ENCODE measurements at places on chromosomes 12 and 14.

GRCh38 chr14:87952307-87953094 lies 40.5 kb downstream of the GALC start:
- no peak for DNase-seq

GRCh38 chr14:31106768-31107167 lies 80.6 kb upstream of the STRN3 start:
- DNase-seq = no peak

- DNase-seq = no peak
Observed at GRCh38 chr12:19186722-19187661, 57.5 kb downstream of the PLEKHA5 start.

GRCh38 chr14:49636866-49637265 lies 1.8 kb upstream of the DNAAF2 start:
- DNase-seq = no peak

- DNase-seq = no peak
Observed at GRCh38 chr12:51926064-51926632, 18.8 kb downstream of the ACVRL1 start.

GRCh38 chr14:57848353-57848752 lies 17.5 kb downstream of the SLC35F4 start:
- DNase-seq = no peak

- DNase-seq = no peak
Observed at GRCh38 chr14:70651522-70651921, 9.8 kb downstream of the TTC9 start.

DNA sequence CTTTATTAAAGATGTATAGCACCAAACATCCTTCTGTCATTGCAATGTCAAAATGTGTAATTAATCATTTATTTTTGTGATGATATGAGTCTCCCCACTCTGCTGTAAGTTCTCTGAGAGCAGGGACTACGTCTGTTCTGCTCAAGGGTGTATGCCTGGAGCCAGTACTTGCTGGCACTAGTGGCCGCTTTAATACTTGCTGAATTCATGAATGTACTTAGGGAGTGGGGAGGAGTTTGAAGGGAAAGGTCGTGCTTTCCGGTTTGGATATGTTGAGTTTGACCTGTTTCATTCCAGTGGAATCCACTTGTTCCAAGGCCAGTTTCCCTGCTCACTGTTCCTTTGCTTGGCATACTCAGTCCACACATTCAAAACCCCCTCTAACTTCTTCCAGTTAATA lies 1.9 kb upstream of the DCAF5 start:
- DNase-seq = no peak

DNA sequence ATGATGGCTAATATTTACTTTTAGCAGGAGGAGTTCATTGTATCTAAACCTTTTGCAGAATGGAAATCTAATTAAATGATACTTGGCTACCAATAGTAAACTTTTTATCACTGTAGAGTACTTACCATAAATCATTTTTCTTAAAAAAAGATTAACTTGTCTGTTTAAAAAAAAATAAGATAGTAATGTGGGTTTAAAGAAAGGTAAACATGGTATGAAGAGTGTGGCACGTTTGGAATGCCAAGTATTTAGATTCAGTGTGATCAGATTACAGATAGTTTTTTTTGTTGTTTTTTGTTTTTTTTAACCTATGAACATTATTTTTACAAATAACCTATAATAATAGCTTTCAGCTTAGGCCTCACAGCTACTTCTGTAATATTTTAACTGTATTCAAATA lies 25.8 kb downstream of the KTN1 start:
- DNase-seq = no peak

- peak; percentile 50 for DNase-seq
Observed at GRCh38 chr12:39619660-39620433, at the start of gene ABCD2. TSS of gene ABCD2 (minus strand) at chr12:39619803. CDS start at chr12:39619615, 188 bp downstream.

- no peak for DNase-seq
Observed at GRCh38 chr12:22014041-22014782, 31.8 kb upstream of the CMAS start.

- no peak for DNase-seq
Observed at GRCh38 chr12:108607981-108608600, 10.2 kb upstream of the TMEM119 start.

GRCh38 chr12:111209811-111210210 lies 159.1 kb downstream of the PHETA1 start:
- no peak for DNase-seq

GRCh38 chr14:34044373-34044637 lies 93.4 kb upstream of the EGLN3 start:
- DNase-seq = no peak

- DNase-seq = peak; percentile 87
Observed at GRCh38 chr14:105294142-105294597, 6.6 kb downstream of the BRF1 start.

- DNase-seq = no peak
Observed at GRCh38 chr14:29273513-29273912, 506.9 kb downstream of the FOXG1 start.

- DNase-seq = no peak
Observed at GRCh38 chr14:86430853-86431252, 900.9 kb downstream of the FLRT2 start.

DNA sequence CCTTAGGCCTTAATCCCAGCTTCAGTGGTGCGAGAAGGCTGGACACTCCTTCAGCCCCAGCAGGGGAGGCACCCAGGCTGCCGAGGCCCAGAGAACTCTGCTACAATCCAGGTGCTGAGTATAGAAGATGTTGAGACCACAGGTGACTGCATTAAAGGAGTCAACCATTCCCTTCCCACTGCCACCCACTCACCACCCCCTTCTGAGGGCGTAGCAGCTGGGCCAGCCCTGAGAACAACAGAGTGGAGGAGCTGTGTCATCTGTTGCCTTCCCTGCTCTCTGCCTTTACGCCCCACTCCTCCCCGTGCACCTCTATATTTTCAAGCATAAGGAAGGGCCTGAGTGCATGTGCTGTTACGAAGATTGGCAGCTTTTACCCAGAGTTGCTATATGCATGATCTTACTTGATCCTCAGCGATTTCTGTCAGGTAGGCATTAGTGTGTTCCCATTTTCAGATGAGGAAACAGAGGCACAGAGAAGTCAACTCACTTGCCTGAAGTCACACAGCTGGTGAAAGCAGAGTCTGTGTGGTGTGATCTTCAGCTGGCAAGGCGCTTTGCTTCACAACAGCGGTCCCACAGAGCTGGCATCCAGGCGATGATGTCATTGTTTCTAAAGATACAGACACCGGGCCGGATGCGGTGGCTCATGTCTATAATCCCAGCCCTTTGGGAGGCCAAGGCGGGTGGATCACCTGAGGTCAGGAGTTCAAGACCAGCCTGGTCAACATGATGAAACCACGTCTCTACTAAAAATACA lies 46.7 kb downstream of the RIN3 start:
- DNase-seq = no peak

GRCh38 chr12:109385339-109386058 lies 37.8 kb downstream of the MYO1H start:
- DNase-seq = peak; percentile 62

GRCh38 chr14:105665951-105666277 lies 139.5 kb downstream of the TMEM121 start:
- no peak for DNase-seq

DNA sequence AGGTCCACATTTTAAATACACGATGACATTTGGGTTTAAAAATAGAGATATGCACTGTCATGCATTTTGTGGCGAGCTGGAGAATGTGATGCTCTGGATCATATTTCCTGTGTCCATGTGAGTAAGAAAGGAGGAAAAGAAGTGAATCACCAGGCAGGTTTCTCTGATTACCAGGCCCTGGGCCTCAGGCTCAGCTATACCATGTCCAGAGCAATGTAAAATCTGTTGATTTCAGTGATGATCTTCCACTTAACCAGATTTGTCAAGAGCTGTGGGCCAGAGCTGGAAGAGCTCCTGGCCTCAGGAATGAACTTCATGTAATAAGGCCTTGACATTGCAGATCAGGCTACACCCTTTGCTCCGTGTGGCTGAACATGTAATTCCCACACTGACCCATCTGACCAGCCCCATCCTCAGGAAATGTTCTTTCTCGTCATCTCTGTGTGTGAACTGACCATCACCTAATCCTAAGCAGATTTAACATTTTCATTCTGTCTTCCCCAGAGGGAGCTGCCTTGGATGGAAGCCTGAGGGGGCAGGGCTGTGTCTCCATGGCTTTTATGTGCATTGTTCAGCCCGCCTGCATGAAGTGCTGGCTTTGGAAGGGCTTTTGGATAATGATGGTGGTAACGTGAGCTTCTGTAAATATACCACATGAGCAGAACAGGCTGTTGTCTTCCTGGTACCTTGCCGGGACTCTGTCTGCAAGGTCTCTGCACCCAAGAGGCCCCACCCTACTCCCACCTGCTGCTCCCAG lies 54.5 kb downstream of the CRACR2A start:
- DNase-seq = peak; percentile 80
